ENCODE measurements at places on chromosomes 1 and 21.

DNA sequence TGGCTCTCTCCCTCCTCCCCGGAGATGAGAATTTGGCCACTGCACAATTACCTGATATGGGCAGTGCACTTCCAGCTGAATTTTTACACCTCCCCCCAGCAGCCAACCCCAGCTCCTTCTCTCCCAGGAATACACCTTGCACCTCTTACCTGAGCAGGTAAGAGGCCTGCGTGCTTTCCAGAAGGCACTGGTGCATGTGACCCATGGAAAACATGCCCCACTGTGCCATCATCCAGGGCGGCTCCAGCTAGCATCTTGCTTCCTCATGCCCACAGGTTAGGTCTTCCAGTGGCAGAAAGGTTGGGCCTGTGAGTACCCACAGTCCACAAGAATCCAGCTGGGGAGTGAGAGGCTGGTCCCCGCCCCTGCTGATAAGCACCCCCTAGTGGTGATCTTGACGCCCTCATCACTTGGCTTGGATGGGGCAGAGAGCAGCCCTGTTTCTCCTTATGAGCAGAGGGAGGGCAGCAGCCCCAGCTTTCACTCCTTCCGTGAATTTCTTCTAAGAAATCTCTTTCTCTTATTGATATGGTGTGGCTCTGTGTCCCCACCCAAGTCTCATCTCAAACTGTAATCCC lies 57.8 kb downstream of the EDARADD start:
- DNase-seq: no peak

DNA sequence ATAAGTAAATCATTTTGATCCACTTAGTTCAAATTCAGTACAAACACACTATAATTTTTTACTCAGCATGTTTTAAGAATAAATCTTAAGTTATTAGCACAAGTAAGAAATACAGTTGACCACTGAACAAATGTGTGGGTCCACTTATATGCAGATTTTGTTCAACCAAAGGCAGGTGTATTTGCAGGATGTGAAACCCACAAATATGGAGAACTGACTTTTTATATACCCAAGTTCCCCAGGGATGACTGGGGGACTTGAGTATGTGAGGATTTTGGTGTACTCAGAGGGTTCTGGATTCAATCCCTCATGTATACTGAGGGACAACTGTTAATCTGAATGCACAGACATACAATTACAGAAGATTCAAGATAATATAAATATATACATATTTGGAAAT lies 25.7 kb upstream of the ERICH3 start:
- no peak for DNase-seq

DNA sequence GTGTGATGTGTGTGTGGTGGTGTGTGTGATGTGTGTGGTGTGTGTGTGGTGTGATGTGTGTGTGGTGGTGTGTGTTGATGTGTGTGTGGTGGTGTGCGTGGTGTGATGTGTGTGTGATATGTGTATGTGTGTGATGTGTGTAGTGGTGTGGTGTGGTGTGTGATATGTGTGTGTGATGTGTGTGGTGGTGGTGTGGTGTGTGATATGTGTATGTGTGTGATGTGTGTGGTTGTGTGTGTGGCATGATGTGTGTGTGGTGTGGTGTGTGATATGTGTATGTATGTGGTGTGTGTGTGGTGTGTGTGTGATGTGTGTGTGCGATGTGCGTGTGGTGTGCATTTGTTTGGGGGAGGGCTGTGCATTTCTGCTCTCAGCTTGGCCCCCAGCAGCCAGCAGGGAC lies 7.1 kb upstream of the PCBP3 start:
- DNase-seq: no peak

GRCh38 chr1:18316764-18317163 lies 164.0 kb upstream of the KLHDC7A start:
- DNase-seq: no peak

- no peak for DNase-seq
Observed at GRCh38 chr1:116504308-116505156, 66.3 kb downstream of the CD58 start.

DNA sequence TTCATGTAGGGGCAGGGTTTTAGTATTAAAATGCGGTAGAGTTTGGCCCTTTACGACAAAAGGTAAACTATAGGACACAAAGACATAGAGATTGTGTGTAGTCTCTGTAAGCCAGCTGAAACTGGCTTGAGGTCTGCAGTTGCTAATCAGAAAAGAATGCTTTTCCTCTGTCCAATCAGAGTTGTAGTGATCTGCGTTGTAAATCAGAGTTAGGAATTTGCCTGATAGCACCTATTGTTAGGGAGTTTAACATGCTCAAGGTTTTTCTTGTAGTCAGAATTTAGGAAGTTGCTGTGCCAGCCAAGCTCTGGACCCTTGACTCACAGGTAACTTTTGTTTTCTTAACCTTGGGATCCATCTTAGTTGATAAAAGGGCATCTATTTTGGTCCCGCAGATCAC lies 61.2 kb upstream of the VTCN1 start:
- DNase-seq: no peak

DNA sequence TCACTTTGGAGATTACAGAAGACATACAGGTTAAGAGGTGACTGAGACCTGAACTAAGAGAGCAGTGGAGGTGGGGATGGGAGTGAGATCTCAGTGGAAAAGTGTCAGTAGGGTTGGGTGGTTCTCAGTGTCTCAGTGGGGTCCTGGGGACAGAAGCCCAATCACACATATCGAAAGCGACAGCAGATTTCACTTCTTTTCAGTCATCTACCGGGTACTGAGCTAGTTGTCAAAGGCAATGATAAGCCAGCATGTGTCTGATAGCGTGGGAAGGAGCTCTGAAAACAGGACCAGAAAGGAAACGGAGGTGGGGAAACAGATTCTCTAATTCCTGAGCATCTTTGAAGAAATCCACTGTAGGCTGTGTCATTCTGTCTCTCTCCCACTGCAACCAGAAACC lies 59.5 kb downstream of the RHOU start:
- DNase-seq: no peak

- DNase-seq: no peak
Observed at GRCh38 chr21:42847051-42847707, 32.2 kb downstream of the WDR4 start.

GRCh38 chr1:165397944-165398343 lies 41.4 kb upstream of the LMX1A start:
- DNase-seq: peak; percentile 61

DNA sequence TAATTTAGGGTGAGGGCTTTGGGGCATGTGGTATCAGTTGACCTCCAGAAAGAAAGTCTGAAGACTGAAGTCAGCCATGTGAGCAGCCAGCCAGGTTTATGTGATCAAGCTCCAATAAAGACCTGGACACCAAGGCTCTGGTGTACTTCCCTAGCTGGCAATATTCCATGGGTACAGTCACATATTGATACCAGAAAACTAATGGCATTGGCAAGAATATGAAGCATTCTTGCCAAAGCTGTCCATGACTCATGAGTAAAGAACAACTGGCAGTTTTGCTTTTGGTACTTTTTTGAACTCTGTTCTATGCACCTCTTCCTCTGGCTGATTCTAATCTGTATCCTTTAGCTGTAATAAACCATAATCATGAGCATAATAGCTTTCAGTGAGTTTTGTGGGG lies 415.3 kb upstream of the CAMK1G start:
- no peak for DNase-seq

GRCh38 chr1:3668148-3668547 lies 15.8 kb downstream of the TP73 start:
- DNase-seq: no peak

DNA sequence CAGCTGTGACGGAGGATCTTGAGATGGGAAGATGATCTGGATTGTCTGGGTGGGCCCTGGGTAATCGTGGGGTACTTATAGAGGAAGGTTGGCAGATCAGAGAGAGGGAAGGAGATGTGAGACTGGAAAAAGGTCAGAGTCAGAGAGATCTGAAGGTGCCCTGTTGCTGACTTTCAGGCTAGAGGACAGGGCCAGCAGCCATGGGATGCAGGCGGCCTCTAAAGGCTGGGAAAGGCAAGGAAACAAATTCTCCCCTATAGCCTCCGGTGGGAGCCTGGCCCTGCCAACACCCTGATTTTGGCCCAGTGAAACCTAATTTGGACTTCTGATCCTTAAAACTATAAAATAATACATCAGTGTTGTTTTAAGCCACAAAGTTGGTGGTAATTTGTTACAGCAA lies 153.5 kb upstream of the TMEM51 start:
- no peak for DNase-seq

DNA sequence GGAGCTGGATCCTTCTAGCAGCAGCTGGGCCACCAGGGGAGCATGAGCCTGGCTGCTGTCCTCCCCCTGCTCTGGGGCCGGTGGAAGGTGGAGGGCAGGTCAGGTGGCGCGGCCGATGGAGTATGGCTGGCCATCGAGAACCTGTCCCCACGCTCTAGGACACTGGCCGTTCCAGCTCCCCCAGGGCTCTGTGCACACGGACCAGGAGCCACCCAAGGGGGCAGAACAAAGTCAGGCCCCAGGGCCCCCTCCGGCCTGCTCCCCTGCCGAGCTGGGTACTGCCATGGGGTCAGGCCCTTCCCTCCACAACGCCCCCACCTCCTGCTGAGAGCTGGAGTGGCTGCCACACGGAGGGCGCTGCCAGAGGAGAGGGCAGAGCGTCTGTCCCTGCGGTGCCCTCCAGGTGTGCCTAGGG lies 4.5 kb upstream of the PLCH2 start:
- DNase-seq: no peak

DNA sequence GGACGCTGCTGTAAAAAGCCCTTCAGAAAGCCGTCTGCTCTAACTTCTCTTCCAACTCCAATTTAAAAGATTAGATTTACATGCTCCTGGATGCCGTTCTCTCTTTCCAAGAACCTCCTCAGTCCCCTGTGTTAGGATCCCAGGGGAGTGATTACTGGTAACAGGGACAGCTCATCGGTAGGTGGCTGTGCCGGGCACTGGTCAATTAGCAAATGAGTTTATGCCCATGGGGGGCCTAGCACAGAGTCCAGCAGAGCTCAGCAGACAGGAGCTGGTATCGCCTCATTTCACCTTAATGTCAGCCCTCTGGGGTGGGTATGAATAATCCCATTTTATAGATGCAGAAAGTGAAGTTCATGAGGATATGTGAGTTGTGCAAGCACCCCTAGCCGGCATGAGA lies 191.9 kb downstream of the GRIK3 start:
- no peak for DNase-seq

DNA sequence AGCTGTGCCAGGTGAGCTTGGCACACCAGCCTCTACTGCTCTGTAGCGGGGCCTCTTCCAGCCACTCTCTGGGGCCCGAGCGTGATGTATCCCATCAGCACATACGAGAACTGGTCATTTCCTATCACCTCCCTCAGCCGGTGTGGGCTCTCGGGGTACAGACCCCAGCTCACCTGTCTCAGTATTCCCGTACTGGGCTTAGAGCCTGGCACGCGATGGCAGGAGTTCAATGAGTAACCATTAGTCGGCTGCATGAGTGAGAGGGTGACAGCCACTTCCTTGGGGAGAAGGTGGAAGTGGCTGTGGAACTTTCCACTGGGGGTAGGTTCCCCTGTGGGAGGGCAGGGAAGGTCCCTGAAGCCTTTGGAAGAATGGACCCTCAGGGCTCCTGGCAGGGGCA lies 46.1 kb downstream of the ECE1 start:
- DNase-seq: no peak

- peak; percentile 4 for DNase-seq
Observed at GRCh38 chr1:164423136-164423535, 135.8 kb upstream of the PBX1 start.

DNA sequence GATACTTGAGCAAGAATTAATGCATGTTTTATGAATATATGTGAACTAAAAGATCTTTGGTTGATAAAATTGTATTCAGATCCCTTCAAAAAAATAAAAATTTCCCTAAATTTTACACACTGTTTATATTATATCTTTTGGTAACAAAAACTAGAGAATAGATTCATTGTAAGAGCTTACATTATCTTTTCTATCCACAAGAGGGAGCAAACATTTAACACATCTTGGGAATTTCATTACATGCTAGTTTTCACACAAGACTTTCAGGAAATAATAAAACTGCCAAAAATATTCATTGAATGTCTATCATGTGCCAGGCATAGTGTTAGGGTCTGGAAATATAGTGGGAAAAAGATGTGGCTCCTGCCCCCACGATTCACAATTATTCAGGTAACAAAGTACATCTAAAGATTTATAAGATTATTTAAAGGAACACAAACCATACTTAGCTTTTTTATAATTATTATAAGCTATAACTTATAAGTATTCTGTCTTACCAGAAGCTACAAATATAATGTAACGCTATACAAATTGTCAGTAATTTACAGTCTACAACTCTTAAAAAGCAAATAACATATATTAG lies 30.6 kb downstream of the FAF1 start:
- DNase-seq: peak; percentile 17

DNA sequence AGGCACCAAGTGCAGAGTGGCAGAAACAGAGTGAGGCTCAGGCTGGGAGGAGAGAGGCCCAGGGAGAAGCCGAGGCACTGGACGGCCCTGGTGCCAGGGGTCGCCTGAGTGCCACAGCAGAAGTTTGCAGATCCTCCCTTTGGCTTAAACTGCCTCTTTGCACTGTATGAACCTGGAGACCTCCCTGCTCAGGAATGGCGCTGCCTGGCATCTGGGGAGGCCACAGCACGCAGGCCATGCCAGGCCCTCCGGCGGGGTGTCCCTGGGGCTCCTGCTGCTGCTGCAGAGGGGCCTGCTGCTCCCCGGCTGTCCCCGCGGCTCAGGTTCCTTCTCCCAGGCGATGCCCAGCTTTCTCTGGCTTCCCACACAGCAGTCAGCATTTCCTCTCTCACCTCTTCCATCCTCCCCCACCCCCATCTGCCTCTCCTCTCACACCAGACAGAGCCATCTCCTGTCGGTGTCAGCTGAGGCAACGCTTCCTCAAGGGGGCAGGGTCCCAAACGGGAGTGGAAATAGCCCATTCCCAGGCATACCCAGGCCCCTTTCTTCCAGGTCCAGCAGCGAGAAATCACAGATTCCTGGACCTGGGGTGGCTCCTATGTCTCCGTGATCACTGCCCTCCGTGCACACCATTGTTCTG lies 35.2 kb downstream of the SYT6 start:
- no peak for DNase-seq

DNA sequence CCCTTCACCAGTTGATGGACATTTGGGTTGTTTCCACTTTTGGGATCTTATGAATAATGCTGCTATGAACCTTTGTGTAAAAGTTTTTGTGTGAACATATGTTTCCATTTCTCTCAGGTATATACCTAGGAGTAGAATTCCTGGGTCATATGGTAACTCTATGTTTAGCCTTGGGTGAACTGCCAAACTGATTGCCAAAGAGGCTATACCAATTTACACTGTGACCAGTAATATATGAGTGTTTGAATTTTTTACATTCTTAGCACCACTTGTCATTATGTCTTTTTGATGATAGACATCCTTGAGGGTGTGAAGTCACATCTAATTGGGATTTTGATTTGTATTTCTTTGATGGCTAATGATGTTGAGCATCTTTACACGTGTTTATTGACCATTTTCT lies 290.1 kb downstream of the DUSP10 start:
- DNase-seq: no peak

DNA sequence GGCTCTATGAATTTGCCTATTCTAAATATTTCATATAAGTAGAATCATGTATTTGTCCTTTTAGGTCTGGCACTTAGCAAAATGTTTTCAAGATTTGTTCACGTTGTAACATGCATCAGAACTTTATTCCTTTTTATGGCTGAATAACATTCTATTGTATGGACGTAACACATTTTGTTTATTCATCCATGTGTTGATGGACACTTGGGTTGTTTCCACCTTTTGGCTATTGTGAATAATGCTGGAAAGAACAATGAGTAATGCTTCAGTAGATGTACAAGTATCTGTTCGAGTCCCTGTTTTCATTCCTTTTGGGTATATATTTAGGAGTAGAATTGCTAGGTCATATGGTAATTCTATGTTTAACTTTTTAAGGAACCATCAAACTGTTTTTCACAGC lies 24.7 kb downstream of the SLC35A3 start:
- DNase-seq: no peak

Data from fibroblast of skin of left quadriceps (primary cell).